Substantia nigra (tissue), 51 donors: ENCODE measurements at places on chromosomes 6 and 20.

DNA sequence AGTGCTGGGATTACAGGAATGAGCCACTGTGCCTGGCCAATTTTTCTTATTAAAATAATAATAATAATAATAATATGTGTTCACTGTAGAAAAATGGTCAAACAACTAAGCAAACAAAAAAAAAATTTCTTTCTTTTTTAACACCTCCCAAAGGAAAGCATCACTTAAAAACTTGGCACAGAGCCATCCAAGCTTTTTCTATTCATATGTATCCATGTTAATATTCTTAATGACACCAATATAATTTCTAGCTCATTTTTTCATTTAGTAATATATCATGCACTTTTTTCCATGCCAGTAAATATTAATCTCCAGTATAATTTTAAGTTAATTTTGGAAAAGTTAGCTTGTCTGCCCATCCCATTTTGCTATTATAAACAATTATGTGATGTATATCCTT, 101.8 kb downstream of the MBOAT1 start:
- DNase-seq: no peak

GRCh38 chr6:55659304-55659703, 80.3 kb upstream of the HMGCLL1 start:
- no peak for DNase-seq

DNA sequence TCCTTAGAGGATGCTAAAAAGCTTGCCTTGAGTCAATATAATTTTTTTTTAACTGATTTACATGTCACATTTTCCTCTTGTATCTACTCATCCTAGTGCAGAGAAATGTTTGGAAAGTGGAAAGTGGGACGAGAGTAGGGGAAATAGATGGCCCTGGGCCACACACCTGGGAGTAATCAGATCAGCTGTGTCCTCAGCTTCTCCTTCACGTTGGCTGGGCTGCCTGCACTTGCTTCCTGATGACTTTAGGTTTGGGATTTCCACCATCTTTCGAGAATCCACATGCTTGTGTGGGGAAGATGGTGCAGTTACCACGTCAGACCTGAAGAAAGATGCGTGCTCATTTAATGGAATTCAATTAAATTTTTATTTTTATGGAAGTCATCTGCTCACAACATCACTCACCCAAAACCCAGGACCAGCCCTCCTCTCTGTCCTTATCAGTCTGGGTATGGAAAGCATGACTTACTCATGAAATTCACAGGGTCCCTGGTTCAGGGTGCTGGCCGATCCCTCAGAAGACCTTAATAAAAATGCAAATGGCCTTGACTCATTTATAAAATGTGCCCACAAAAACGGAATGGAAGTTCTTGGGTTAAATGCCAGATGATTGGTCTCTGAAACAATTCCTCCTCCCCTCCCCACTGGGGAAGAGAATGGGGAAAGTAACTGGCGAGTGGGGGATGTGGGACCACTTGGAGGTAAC, 74.5 kb upstream of the TIAM2 start:
- no peak for DNase-seq

DNA sequence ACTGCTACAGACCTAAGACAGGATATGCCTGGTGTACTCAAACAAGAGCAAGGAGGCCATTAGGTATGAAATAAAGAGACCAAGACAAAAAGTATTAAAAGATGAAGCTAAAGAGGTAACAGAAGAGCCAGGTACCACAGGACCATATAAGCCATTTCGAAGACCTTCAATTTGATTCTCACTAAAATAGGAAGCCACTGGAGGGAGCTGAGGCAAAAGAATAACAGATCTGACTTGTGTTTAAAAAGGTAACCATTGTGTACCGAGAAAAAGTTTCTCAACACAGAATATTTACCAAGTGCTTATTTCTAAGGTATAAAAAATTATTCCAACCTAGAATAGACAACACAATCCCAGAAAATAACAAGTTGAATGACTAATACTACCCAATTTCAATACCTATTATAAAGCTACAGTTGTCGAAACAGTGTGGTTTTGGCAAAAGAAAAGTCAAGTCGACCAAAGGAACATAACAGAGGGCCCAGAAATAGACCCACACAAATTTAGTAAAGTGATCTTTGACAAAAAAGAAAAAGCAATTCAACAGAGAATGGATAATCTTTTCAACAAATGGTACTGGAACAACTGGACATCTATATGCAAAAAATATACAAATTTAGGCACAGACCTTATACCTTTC, 125.3 kb upstream of the DST start:
- DNase-seq: no peak

DNA sequence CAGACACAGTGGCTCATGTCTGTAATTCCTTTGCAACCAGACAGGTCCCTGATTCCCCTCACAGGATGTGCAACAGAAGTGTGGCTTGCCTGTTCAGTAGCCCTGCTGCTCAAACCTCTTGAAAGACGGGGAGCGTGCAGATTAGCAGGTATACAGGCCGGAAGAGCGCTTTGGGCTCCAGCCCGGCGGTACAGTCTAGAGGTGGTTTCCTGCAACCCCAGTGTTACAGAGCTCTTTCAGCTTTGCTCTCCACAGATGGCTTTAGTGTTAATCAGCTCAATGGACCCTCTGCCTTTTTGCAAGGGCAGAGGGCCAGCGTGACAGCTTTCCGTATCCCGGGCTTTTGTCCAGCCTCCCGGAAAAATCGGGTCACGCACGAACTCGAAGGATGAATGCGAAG, 67.2 kb upstream of the TNFRSF21 start:
- DNase-seq: no peak

DNA sequence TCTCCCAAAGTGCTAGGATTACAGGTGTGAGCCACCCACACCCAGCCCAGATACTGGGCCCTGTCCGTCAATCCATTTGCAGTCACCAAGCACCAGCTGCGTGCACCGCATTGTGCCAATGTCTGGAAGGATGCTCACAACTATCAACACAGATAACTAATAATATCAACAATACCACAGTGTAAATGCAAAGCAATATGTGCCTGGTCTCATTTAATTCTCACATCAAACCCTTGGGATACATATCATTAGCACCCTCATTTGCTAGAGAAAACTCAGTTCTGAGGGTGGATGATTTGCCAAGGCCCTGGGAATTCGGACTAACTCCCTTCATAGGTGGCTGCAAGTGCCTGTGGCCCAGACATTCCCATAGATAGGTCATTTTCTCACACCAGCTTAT, 14.5 kb downstream of the RIPOR3 start:
- DNase-seq: no peak

DNA sequence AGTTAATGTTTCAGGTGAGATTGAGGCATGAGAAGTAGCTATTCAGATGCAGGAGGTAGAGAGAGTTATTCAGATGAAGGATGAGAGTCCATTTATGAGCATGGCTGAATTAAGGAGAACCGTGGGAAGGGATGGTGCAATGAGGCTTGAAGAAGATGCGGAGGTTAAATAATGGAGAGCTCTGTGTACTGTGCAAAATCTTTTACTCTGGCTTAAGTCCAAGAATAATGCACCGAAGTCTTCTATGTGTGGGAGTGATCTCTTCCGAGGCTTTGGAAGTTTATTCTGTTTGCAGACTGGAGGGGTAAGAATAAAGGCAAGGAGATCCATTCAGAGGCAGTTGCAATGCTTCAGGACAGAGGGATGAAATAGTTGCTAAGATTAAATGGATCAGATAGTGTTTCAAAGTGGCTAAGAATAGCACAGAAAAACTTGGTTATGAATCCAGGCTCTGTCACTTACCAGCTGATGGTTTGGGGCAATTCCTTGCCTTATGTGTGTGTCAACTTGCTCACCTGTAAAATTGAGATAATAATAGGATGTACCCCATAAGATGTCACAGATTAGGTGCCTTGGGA, 467.1 kb downstream of the HDGFL1 start:
- no peak for DNase-seq

- DNase-seq: no peak
These were observed 123.0 kb upstream of the SNX9 start for GRCh38 chr6:157699777-157700636.

DNA sequence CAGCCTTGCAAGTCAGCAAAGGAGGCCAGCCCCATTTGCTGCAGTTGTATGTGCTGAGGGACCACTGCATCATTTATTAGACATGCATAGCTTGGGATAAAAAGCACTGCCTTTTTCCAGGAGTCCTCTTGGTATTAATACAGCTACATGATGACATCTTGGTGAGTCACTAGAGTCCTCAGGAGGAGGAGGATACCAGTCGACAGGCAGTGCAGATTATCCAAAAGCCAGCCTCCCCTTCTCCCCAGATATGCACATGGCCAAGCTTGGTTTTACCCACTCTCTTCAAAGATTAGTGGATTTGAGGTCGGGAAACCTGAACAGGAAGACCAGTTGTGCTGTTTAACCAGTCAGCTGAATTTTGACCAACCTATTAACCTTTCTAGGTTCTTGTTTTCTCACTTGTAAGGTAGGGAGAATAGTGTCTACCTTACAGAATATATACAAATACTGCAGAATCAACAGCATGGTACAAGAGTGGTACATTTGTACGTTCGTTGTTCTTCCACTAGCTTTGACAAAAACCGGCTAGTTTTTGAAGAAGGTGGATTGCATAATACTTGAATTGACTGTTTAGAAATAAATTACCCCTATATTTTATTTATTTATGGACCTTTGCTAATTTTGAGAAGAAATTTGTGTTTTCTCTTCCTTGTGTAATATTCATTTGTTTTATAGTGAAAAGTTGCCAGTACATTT, 31.9 kb downstream of the VAPB start:
- no peak for DNase-seq

GRCh38 chr6:148383658-148384368, 41.2 kb downstream of the SASH1 start:
- no peak for DNase-seq

DNA sequence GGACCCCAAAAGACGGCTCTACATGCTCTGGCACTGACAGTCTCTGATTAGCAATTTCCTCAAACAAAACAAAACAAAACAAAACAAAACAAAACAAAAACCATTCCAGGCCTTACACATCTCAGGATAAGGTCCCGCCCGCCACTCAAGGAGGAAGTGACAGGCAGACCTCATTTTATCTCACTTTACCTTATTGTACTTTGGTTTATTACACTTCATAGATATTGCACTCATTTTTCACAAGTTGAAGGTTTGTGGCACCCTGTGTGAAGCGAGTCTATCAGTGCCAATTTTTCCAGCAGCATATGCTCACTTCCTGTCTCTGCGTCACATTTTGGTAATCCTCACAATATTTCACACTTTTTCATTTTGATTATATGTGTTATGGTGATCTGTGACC, 15.2 kb downstream of the ZBP1 start:
- no peak for DNase-seq

DNA sequence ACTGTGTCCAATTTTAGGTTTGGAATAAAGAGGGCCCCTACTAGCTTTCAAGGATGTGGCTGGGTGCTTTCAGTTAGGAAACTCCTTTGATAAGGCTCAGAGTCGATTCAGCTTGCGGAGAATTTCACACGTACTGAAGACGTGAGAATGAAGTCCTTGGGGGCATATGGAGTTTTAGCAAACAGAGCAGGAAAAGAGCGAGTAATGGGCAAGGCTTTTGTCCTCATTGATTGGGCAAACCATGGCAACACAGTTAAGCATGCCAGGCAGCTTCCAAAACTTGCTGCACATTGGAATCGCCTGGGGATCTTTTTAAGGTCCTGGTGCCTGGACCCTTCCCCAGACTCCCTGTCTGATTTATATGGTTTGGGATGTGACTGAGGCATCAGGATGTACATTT, 29.2 kb downstream of the ISM1 start:
- no peak for DNase-seq

DNA sequence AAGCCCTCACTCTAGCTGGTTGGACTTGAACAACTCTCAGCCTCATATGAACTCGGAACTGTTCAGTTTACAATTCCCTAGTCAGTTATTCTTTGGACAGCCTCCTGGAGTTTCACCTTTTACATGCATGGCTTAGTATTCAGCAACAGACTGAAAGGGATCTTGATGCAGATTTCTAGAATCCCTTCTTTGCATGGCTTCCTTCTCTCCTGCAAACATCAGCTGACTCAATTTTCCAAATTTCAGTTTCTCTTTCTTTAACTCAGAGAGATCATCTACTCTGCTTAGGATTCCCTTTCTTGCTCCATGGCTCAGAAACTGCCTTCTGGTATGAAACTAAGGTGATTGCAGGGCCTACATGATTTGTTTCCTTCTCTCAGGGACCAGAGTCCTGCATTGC, 99.6 kb downstream of the CEP57L1 start:
- DNase-seq: no peak

DNA sequence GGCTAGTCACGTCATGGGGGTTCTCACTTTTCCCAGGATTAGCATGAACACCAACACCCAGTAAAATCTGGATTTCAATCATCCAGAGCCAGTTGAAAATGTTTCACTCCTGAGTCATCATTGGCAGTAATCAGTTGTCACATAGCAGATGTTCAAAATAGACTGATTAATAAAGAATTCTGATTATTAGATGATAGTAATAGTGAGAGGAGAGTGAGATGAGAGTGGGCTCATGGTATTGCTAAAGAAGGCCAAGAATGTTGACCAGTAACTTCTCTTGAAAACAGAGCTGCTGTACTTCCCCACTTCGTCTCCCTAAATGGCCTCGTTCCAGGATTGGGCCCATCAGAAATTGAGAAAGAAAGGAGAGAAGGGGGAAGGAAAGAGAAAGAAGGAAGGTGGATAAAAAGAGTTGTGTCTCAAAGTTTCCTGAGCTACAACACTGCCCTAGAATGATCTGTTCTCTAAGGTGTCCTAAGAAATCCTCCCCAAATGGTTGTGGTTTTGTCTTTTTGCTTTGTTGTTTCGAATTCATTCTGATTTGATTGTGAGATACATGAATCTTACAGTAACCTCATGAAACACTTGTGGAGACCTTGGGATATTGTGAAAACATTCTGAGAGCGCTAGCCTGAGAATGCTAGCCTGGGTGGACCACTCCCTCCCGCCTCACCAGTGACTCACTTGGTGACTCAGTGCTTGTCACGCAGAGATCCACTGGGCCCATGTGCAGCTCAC, 502.2 kb upstream of the JARID2 start:
- no peak for DNase-seq

DNA sequence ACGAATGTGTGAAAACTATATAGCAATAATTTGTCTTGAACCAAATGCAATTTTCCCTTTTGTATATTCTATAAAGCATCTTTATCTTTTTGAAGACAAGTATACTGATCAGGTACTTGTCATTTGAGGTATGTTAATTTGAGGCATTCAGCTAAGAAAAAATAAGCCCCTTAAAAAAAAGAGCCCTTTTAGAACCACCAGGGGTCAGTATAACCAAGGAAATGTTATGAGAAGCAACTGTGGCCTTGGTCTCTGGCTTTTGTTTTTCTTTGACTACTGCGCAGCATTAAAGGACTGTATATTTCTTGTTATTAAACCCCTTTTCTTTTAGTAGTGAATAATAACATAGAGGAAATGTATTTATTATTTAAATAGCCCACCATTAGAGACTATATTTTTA, 43.1 kb downstream of the CD109 start:
- no peak for DNase-seq
